ENCODE measurements at places on chromosomes 12 and 14.
A peak's percentile ranks its signal among the peaks of the same experiment; 100 is the strongest.

GRCh38 chr12:25701290-25701689, 148.2 kb upstream of the LMNTD1 start:
- DNase-seq, result no peak

GRCh38 chr14:35963209-35963608, 137.1 kb downstream of the BRMS1L start:
- no peak for DNase-seq

DNA sequence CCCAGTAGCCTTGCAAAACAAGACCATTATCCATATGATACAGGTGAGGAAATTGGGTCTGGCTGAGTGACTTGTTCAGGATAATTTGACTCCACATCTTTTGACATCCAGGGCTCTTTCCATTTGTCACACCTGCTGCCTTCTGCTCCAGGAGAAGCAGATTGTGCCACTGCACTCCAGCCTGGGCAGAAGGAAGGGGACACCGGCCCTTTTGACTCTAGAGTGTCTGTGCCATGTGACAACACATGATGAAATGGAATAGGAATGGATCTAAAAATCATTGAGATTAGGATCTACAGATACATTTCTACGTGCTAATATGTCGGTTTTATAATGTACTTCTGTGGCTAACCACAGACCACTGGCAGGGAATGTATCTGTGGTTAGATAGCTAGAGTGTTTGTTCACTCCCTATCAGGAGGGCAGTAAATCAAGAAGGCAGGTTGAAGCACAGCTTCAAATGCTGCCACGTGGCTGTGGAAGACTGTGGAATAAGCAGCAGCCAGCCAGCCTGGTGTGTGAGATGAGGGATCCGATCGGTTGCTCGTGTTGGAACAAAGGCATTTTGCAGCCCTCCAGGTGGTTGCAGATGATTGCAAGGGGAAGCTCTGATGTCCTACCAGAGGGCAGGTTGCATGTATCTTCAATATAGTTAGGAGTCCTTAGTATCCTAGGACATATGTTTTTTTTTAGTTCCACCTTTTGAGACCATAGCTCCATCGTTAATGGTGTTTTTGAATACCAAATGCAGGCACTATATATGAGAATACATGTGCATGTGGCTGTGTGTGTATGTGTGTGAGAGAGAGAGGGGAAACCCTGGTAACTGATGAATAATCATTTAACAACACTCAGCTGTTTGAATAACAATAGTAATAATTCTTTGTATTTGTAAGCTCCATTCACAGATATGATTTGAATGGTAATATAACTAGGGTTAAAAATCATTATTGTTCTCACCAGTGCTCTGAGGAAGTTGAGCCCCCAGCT, 28.6 kb downstream of the EML1 start:
- peak; percentile 29 for DNase-seq

DNA sequence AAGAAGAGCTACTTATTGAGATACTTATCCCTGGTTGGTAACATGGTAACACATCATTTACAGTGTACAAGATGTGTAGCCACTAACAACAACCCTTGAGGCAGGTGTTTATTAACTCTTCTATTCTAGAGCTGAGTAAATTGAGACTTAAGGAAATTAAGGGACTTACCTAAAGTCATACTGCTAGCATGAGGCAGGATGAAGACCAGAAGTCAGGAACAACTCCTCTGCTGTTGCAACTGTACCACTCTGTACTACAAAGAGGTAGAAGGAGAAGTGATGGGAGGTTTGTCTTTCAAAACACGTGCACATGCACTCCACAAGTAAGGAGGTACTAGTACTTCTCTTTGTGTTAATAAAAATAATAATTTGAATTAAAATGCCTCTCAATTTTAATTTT, 79.9 kb downstream of the LLPH start:
- DNase-seq, result no peak

GRCh38 chr14:51860825-51861499, 550 bp downstream of the GNG2 start:
- peak; percentile 26 for DNase-seq

DNA sequence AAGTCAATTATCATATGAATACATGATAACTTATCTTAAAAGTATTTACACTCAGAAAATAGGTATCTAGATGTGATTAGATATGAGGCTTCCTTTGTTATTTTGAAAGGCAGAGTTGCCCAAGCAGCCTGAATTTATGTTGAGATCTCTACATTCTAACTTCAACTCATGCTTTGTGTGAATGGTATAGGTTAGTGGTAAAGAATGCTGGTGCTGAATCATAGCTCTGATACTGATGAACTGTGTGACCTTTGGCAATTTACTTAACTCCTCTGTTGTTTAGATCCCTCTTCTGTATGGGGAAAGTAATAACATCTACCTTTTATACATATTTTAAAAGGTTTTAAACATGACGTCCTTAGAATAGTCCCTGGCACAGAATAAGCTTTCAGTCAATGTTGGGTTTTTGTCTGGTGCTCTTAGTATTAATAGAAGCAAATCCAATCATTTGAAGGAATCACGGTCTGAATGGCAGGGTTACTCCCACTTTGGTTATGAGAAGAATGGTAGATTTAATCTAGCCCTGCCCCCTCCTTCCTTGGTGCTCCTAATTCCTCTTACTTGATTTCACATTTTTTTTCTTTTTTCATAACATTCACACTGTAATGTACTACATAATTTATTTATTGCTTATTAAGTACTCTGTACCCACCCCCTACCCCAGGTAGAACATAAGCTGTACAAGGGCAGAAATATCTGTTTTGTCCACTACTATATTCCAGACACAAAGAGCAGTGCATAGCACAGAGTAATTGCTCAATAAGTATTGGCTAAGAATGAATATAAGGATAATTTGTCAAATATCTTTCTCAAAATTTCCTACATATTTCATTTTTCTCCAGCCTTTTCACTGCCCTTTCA, 203.3 kb upstream of the KRR1 start:
- DNase-seq, result no peak

DNA sequence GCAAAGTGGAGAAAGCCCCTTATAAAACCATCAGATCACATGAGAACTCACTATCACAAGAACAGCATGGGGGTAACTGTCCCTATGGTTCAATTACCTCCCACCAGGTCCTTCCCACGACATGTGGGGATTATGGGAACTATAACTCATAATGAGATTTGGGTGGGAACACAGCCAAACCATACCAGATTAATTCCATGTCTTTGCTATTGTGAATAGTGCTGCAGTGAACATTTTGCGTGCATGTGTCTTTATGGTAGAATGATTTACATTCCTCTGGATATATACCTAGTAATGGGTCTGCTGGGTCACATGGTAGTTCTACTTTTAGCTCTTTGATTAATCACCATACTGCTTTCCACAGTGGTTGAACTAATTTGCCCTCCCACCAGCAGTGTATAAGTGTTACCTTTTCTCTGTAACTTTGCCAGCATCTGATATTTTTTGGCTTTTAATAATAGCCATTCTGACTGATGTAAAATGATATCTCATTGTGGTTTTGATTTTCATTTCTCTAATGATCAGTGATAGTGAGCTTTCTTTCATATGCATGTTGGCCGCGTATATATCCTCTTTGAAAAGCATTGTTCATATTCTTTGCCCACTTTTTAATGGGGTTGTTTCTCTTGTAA, 29.7 kb upstream of the SAV1 start:
- no peak for DNase-seq

DNA sequence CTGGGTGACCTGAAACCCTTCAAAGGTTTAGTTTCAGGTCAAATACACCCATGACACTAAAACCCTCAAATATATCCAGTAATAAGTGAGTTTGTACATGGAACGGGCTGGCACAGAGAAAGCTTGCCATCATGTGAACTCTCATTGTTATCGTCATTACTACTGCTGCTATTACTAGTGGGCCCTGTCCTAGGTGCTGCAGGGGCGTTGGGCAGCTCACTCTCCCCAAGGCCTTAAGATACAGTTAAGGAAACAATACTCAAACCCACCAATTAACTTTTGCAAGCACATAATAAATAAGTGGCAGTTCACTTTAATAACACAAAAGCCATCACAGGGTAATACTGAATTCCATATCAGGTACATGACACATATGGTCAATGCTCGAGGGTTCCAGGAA, 71.3 kb downstream of the SPTB start:
- DNase-seq, result no peak

DNA sequence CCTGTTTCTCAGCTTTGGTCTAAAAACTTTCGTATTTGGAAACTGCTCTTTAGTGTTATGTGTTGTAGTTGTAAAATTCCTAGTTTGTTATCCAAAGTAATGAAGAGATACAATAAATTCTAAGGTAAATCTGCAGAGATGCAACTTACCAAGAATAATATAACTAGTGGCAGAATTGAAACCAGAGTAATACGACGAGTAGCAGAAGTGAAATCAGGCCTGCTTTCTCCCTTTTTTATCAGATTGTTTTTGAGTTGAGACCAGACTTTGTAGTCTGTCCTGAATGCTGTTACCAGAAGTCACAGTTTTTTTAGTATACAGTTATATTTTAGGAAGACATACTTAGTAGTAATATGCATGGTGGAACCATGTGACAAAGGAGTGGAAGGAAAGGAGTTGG, 12.5 kb downstream of the PAPOLA start:
- no peak for DNase-seq

DNA sequence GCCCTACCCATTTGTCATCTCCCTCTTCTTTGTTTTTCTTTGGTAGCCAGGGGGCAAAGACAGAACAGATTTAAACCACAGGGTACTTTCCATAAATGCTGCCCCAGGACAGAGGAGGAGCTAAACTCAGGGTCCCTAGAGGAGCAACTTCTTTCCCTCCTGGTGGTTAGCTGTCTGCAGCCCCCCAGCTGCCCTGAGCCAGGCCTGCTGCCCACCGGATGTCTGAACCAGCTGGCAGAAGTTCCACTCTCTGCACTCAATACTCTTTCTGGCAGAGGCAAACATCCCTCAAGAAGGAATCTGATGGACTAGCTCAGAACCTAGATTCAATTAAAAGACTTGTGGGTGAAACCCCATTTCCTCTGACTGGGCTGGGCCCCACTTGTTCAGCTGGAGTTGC, 10.7 kb downstream of the VDR start:
- no peak for DNase-seq

- DNase-seq, result peak; percentile 30
Measured at GRCh38 chr14:81211844-81212243, 8.9 kb downstream of the GTF2A1 start.

GRCh38 chr12:123942911-123943648, 29.6 kb downstream of the CCDC92 start:
- no peak for DNase-seq

GRCh38 chr12:64385468-64385867, 5.1 kb downstream of the C12orf56 start:
- DNase-seq, result no peak

DNA sequence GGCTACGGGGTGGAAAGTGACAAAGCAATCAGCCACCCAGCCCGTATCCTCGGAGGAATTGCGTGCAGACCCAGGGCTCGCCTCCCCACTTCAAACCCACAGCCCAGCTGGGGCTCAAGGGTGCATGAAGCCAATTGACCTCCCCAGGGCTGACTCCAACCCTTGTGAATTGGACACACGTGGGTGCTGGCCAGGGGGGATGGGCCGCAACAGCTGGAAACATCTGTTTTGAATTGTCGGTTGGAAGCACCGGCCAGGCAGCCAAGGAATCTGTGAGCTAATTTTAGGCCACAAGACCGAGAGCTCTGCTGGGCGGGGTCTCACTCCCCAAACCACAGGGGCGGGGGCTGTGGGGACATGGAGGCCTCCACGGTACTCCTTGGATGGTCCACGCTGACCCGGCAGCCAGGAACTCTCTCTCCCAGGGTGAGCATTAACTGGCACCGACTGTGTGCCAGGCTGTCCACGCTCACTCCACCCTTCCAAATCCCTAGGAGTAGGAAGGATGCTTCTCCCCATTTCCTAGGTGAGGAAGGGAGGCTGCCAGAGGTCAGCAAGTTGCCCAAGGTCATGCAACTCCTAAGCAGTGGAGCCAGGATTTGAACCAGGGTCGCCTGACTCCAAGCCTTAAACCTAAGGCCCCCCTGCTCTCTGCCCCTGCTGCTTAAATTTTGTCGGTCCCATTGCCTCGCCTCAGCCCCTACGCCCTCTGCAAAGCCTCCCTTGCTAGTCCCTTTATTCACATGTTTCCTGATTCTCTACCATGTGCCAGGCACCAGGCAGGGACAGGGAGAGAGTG, 11.9 kb upstream of the TMEM119 start:
- no peak for DNase-seq

DNA sequence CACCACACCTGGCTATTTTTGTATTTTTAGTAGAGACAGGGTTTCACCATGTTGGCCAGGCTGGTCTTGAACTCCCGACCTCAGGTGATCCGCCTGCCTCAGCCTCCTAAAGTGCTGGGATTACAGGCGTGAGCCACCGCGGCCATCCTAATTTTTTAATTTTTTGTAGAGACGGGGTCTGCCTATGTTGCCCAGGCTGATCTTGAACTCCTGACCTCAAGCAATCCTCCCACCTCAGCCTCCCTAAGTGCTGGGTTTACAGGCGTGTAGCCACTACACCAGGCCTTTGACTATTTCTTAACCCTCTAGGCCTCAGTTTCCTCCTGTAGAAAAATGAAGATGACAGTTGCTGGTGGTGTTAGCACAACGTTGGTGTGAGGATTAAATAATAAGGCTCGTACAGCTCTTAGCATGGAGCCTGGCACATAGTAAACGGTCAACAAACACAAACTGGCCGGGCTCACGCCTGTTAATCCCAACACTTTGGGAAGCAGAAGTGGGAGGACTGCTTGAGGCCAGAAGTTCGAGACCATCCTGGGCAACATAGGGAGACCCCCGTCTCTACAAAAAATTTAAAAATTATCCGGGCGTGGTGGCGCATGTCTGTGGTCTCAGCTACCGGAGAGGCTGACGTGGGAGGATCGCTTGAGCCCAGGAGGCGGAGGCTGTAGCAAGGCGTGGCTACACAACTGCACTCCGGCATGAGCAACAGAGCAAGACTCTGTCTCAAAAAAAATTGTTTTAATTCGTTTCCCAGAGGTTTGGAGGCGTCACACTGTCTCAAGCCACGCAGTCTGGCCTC, 979 bp downstream of the DDX54 start:
- DNase-seq, result no peak

GRCh38 chr12:13661005-13661887, 320.2 kb downstream of the GRIN2B start:
- peak; percentile 22 for DNase-seq

GRCh38 chr14:63504648-63505047, 38.5 kb downstream of the PPP2R5E start:
- no peak for DNase-seq

GRCh38 chr14:31477248-31477647, 10.6 kb downstream of the GPR33 start:
- DNase-seq, result no peak

- DNase-seq, result no peak
Measured at GRCh38 chr12:59431266-59431665, 164.6 kb upstream of the SLC16A7 start.

GRCh38 chr14:34331728-34332623, 130.1 kb downstream of the SPTSSA start:
- DNase-seq, result peak; percentile 65

DNA sequence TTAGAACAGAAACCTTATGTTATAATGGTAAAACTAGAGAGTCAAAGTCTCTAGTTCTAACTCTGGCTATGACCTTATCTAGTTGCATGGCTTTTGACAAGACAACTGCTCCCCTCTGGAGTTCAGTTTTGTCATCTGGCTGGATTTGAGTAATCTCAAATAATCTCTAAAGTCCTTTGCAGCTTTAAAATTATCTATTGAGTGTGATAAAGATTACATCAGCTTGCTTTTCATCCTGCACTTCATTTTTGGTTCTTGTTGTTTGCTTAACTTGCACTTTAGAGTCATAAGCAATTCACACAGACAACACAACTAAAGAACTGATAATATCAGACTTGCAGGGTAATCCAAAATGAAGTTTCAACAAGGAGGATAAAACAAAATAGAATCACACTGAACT, 2.3 kb downstream of the AKAP5 start:
- DNase-seq, result no peak

- no peak for DNase-seq
Measured at GRCh38 chr12:111084158-111084557, 163.8 kb upstream of the MYL2 start.

- no peak for DNase-seq
Measured at GRCh38 chr12:128613837-128614590, 209.7 kb downstream of the SLC15A4 start.
